ENCODE measurements at places on chromosomes 11 and 22. TPM values are rescaled to one million over a fixed set of nuclear protein-coding genes. Genes with fewer than 3 reads are reported as not detected.

DNA sequence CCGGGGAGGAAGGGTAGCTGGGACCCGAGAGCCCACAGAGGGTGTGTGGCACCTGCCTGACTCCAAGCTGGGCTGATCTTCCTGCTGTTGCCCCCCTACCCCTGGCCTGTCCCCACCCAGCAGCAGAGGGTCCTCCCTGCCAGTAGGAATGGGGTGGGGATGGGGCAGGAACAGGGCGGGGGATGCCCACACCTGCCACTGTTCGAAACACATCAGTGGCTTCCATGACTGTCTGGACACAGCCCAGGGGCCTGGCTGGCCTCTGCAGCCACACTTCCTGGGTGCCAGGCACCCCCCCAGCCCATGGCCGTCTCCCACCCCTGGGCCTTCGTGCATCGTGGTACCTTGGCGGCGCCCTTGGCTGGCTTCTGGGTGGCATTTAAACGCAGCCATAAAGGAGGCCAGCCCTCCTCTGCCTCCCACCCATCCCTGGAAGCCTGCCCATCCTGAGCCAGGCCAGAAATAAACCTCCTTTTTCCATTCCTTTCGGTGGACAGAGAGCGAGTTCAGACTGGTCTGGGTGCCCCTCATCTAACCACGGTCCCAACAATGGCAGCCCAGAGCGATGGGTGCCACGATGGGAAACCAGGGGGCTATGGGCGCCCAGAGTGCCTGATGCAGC lies 745 bp upstream of the SHISAL1 start:
- no peak for DNase-seq

MS4A15 gene
- total RNA-seq: not detected

CBY1 gene
- 17.4 TPM for total RNA-seq

GRCh38 chr11:96486890-96487611 lies 97.2 kb downstream of the JRKL start:
- DNase-seq: no peak

DNA sequence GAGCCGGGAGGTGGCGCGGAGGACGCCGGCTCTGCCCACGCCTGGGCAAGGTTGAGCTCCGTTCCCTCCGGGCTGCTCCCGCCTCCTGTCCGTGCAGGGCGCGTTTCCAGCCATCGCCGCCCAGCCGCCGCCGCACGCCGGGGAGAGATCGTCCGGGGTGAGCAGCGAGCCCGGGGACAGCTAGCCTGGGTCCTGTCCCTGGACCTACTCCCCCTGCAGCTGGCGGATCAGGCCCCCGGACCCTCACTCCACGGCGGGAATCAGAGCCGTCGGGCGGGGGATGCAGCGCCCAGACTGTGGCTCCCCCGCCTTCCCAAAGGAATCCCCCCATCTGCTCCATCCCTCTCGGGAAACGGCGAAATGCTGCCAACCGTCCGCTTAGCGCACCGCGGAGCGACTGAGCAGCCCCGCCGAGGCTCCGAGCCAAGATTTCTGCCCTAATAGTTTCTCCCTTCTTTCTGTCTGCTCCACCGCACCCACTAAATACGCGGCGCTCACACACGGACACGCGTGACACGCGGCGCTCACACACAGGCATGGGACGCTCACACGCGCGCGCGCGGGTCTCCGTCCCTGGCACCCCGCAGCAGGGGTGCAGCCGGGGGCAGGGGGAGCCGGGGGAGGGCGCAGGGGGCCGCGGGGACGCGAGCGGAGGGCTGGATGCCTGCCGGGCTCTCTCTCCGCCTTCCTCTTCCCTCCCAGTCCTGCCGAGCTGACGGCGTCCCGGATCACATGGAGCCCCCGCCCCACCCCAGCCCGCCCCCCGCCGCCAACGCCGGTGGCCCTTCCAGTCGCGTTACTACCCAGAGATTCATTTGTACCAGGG lies at the start of gene KCNJ5:
TSS of gene KCNJ5 (plus strand) at position 814 of the 826 bp plus-strand sequence. CDS start 19,918 bp downstream, outside the sequence.
- peak; percentile 26 for DNase-seq

DNA sequence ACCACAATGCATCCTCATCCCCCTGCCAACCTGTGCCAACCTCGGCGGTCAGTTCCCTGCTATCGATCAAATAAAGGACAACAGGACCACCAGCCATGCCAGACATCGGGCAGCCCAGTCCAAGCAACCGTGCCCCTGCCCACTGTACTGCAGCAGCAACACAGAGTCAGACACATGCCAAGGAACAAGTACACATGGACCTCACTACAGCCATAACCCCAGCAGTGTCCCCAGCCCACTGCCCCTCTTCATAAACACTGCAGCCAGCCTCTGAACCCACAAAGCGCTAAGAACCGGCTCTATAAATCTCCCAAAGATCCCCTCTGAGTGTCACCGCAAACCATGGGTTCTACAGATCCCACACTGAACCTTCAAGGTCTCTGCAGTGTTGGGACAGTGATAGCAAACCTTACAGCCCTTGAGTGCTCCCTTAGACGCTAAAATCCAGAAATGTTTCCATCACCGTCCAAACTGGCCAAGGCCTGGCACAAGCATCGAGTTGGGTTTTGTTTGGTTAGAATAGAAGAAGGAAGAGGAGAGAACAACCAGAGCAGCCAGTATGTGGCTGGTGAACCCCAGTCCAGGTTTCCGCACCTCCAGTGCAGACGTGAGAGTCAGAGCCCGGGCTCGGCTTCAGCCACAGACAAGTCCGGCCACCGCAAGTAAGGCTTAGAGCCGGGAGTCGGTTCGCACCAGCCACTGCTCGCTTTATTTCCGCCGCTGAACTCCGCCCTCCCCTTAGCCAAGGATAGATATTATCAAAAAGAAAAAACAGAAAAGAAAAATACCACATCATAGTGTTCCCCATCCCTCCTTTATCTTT lies 7.9 kb downstream of the PAX6 start:
- no peak for DNase-seq

GRCh38 chr11:24925091-24925490 lies 428.2 kb downstream of the LUZP2 start:
- DNase-seq: no peak
